ENCODE measurements at places on chromosomes 3 and 15. TPM values are rescaled to one million over a fixed set of nuclear protein-coding genes. Genes with fewer than 3 reads are reported as not detected.
A peak's percentile ranks its signal among the peaks of the same experiment; 100 is the strongest.

DNA sequence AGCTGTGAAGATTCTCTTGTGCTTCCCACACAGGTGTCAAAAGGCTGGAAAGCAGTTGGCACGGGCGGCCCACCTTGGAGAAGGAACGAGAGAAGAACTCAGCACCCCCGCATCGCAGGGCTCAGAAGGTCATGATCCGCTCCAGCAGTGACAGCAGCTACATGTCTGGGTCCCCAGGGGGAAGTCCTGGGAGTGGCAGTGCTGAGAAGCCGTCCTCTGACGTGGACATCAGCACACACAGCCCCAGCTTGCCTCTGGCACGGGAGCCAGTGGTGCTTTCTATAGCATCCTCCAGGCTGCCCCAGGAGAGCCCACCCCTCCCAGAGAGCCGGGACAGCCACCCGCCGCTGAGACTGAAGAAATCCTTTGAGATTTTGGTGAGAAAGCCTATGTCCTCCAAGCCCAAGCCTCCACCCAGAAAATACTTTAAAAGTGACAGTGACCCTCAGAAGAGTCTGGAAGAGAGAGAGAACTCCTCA is 31.4 kb downstream of the STARD5 start:
- no peaks in the 10 kb centered on the region for H3K36me3 ChIP-seq
- no peak for DNase-seq
- H3K27me3 ChIP-seq, result no peaks in the 10 kb centered on the region
- H3K4me3 ChIP-seq, result no peak overlapping the region
- H3K27ac ChIP-seq, result no peak overlapping the region

DNA sequence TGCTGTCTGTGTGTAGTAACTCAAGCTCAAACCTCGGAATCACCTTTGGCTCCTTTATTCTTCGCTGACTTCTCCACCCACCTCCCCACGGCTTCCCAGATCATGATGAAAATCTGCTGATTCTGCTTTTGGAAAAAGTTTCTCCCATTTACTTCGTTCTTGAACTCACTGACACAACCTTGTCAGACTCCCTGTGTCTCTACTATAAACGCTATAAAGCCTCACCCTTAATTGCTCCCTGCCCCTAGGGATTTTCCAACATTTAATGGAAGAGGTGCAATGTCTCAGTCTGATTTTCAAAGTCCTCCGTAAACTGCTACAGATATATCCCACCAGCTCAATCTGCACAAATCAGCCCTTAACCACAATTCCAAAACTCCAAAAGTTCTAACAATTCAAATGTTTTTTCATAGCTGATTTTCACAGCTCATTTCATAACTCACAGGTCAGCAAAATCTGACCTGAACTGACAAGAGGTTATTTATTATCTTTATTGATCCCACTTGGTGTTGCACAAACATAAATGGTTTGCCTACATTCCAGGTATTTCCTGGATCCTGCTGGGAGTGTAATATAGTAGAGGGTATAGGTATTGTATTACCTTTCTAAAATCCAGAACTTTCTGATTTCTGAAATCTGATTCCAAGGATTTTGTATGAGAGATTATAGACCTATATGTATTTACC is 129.4 kb downstream of the PLD1 start:
- DNase-seq, result no peak
- H3K27ac ChIP-seq, result peak overlapping the region; percentile 38
- peaks cover 20% of the 10 kb centered on the region for H3K4me1 ChIP-seq
- no peaks in the 10 kb centered on the region for H3K36me3 ChIP-seq
- H3K4me3 ChIP-seq, result no peak overlapping the region

GRCh38 chr15:42270996-42271395 is 2.0 kb upstream of the GANC start:
- no peaks in the 10 kb centered on the region for H3K36me3 ChIP-seq
- no peaks in the 10 kb centered on the region for H3K27me3 ChIP-seq
- peaks cover 10% of the 10 kb centered on the region for H3K4me1 ChIP-seq
- H3K27ac ChIP-seq, result peak overlapping the region; percentile 75
- H3K4me3 ChIP-seq, result peak overlapping the region; percentile 60
- DNase-seq, result no peak

DNA sequence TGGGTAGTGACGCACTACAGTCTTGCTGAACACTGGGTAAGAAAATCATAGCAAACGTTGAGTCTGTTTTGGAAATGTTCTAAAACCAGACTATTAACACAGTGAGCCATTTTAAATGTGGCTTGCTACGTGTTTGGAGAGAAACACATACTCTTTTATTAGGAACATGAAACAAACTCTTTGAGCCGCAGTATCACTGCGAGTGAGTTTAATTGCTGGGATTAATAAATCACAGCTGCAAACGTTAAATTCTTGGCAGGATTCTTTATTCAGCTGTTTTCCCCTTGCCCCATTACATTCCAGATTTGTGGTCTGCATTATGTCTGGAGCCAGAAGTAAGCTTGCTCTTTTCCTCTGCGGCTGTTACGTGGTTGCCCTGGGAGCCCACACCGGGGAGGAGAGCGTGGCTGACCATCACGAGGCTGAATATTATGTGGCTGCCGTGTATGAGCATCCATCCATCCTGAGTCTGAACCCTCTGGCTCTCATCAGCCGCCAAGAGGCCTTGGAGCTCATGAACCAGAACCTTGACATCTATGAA is 33.6 kb downstream of the BTD start:
- peaks cover 31% of the 10 kb centered on the region for H3K4me1 ChIP-seq
- DNase-seq, result peak; percentile 46
- peak overlapping the region; percentile 90 for H3K27ac ChIP-seq
- no peaks in the 10 kb centered on the region for H3K36me3 ChIP-seq
- H3K27me3 ChIP-seq, result no peaks in the 10 kb centered on the region

DNA sequence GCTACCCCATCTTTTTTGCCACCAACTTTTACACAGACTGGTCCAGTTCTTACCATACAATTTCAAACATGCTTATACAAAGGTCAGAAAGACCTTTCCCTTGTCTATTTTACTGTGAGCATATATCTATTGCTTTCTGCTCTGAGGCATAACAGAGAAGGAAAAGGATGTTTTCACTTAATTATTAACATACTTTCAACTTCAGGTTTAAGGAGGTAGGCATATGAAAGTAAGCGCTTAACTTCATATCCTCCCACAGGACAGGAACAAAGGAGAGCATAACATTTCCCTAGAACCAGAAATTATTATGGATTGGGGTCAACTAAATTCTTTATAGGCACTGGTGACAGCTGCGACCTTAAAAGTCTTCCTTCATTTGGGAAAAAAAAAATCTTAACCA is 1.1 kb downstream of the MYEF2 start:
- H3K36me3 ChIP-seq, result no peaks in the 10 kb centered on the region
- H3K4me1 ChIP-seq, result no peaks in the 10 kb centered on the region
- H3K27ac ChIP-seq, result no peak overlapping the region
- DNase-seq, result no peak
- H3K4me3 ChIP-seq, result no peak overlapping the region

DNA sequence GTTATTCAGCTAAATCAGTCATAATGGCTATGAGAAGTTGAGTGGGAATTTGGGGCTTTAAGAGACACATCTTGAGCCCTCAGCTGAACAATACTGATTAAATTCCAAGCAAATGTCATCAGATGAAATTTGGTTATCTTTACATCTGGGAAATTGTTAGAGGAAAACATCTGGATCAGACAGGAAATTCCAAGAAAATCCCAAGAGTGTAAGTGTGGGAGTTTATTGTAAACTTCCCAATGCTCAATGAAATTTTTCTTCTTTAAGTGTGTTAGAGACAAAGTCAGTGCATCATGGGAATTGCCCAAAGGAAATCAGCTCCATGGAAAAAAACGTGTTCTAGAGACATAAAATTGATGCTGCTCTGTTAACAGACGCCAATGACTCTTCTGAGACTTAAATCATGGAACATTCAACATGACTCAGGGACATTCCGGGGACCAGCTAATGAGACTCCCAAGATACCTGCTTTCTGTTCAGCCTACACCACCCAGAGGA is 19.8 kb upstream of the DCLK3 start:
- H3K4me3 ChIP-seq, result no peak overlapping the region
- H3K4me1 ChIP-seq, result no peaks in the 10 kb centered on the region
- H3K36me3 ChIP-seq, result no peaks in the 10 kb centered on the region
- no peak overlapping the region for H3K27ac ChIP-seq
- H3K27me3 ChIP-seq, result no peaks in the 10 kb centered on the region

The SUSD5 gene
- 2.4 TPM for polyA plus RNA-seq

The UBXN7 gene
- polyA plus RNA-seq, result 27.3 TPM

The CLRN1 gene
- not detected for polyA plus RNA-seq

The SPTBN5 gene
- polyA plus RNA-seq, result 2.6 TPM

Data from hepatocyte (in vitro differentiated cells).